Fibroblast of skin of left quadriceps (primary cell): ENCODE measurements at places on chromosomes 7 and 10.

- no peak for DNase-seq
Measured at GRCh38 chr10:62025134-62025794, 123.8 kb downstream of the ARID5B start.

DNA sequence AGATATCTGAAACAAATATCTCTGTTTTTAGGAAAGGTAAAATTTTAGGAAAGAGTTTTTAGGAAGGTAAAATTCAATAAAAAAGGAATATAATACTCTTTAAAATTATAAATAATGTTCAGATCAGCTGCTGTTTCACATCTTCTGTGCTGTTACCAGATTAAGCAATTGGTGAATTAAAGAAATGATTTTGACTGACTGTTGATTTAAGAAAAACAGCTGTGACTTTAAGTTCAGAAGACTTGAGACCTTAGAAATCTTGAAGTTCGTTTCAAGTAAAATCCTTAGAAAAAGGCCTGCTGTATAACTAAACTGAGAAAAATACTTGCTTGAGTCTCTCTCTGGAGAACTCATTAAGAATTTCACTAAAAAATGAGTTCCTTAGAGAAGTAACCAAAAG, 250.6 kb downstream of the DOCK4 start:
- no peak for DNase-seq

GRCh38 chr10:118567701-118568248, 27.7 kb downstream of the PRLHR start:
- no peak for DNase-seq

GRCh38 chr7:21920936-21921335, 24.8 kb downstream of the CDCA7L start:
- DNase-seq, result no peak

- DNase-seq, result no peak
Measured at GRCh38 chr7:11394438-11394837, 420.8 kb downstream of the PHF14 start.

- no peak for DNase-seq
Measured at GRCh38 chr10:3215153-3215775, 42.7 kb upstream of the PITRM1 start.

DNA sequence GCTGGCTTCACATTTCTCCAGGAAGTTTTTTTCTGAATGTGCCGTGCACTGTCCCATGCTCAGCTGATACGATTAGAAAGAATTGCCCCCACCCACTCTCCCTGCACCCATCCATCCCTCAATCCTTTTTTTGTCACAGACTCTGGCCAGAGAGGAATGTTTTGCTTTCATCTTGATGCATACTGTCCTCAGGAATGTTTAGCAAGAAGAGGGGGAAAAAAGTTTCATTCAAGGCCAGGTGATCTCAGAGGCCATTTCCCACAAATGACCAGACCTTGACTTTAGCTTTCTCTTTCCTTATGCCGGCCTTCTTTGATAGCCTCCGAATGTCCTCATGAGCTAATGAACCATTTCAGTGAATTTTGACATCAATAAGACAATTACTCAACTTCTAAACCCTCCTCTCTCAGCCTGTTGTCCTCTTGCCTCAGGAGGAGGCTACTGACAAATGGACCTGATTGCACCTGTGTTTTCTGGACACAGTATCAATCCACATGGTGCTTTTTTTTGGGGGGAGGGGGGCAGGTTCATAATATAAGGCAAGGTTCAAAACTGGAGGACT, 105.0 kb upstream of the KLF6 start:
- no peak for DNase-seq

DNA sequence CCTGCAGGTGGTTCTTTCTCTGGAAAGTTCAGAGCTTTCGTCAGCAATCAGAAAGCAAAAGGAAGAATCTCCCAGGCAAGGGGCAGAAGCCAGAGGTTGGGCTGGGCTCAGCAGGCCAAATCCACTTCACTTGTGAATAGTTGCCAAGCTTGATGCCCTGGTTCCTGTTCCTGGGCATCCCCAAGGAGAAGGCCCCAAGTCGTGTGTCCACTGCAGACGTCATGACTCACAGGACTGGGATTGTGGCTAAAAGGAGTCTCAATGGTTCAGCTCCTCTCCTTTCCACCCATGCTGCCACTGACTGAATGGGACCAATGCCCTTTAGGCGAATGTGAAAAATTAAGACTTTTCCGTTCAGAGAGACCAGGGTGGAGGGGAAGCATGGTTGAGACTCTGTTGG, 38.6 kb upstream of the TRIM8 start:
- no peak for DNase-seq

DNA sequence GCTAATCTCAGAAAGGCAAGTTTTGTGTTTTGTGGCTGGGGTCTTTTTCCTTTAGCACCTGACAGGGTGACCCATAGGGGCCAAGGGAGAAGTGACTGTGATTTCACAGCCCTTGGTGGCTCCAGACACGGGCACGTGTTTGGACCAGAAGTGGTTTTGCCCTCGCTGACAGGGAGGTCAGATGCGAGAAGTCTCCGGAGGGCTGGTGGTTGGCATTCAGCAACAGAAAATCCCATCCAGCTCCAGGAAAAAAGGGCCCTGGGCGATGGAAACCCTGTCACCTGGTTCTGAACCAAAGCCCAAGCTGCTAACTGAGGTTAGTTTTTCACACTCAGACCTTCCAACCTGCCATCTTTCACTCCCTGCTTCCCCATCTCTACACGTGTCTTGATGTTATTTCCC, 272.9 kb downstream of the TRIL start:
- DNase-seq, result no peak
